T-cell (primary cell): ENCODE measurements at places on chromosomes 11 and 22. TPM values are rescaled to one million over a fixed set of nuclear protein-coding genes. Genes with fewer than 3 reads are reported as not detected.
A peak's percentile ranks its signal among the peaks of the same experiment; 100 is the strongest.

DNA sequence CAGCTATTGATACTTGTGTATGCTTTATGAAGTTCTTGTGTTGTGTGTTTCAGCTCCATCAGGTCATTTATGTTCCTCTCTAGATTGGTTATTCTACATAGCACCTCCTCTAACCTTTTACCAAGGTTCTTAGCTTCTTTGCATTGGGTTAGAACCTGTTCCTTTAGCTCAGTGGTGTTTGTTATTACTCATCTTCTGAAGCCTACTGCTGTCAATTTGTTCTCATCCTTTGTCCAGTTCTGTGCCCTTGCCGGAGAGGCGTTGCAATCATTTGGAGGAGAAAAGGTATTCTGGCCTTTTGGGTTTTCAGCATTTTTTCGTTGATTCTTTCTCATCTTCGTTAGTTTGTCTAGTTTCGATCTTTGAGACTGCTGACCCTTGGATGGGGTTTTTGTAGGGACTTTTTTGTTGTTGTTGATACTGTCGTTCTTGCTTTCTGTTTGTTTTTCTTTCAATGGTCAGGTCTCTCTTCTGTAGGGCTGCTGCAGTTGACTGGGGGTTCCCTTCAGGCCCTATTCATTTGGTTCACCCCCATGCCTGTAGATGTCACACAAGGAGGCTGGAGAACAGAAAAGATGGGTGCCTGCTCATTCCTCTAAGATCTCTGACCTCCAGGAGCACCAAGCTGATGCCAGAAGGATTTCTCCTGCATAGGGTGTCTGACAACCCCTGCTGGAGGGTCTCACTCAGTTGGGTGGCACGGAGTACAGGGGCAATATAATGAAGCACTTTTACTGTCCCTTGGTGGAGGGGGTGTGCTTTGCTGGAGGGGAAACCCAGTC, 35.9 kb upstream of the MUC15 start:
- no peak overlapping the region for H3K27ac ChIP-seq
- H3K27me3 ChIP-seq, result no peaks in the 10 kb centered on the region
- H3K4me3 ChIP-seq, result no peak overlapping the region
- no peak for DNase-seq
- no peaks in the 10 kb centered on the region for H3K4me1 ChIP-seq

Gene TMEM121B
- 0.15 TPM for total RNA-seq

DNA sequence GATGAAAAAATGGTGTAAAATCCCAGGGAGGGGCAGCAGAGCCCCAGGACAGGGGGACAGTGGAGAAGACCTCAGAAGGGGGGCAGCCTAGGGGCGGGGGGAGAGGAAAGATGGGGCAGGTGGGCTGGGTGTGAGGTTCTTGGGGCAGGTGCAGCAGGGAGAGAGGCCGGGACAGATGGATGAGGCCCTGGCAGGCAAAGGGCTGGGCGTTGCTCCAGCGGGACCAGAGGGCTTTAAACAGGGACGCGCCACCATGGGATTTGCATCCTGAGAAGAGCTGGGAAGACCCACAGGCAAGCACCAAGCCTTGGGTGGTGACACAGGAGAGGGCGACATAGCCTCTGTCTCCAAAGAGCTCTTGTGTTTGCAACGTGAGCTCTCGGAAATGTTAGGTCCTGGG, 1342.8 kb downstream of the TBC1D22A start:
- no peak overlapping the region for H3K27ac ChIP-seq
- no peaks in the 10 kb centered on the region for H3K36me3 ChIP-seq
- DNase-seq, result no peak
- peaks cover 10% of the 10 kb centered on the region for H3K4me1 ChIP-seq
- H3K4me3 ChIP-seq, result no peak overlapping the region

DNA sequence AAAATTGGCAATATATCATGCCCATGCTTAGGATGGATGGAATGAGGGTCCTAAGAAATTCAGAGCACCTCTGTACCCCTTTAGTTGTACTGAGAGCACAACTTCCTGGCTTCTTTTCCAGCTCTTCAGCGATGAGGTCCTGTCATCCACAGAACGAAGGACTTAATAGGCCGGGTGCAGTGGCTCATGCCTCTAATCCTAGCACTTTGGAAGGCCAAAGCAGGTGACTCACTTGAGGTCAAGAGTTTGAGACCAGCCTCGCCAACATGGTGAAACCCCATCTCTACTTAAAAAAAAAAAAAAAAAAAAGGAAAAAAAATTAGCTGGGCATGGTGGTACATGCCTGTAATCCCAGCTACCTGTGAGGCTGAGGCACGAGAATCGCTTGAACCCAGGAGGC, 125.3 kb upstream of the BMAL1 start:
- no peak for DNase-seq
- H3K36me3 ChIP-seq, result no peaks in the 10 kb centered on the region
- no peaks in the 10 kb centered on the region for H3K27me3 ChIP-seq
- H3K4me3 ChIP-seq, result no peak overlapping the region
- H3K4me1 ChIP-seq, result no peaks in the 10 kb centered on the region
- H3K27ac ChIP-seq, result no peak overlapping the region

Gene SLCO2B1
- 0.63 TPM for total RNA-seq

Gene DENND6B
- total RNA-seq, result 3.7 TPM

Gene NTM
- total RNA-seq, result not detected

- no peaks in the 10 kb centered on the region for H3K4me1 ChIP-seq
- DNase-seq, result no peak
- H3K27ac ChIP-seq, result no peak overlapping the region
- H3K4me3 ChIP-seq, result no peak overlapping the region
- H3K27me3 ChIP-seq, result no peaks in the 10 kb centered on the region
These were observed 83.3 kb downstream of the TRMU start for GRCh38 chr22:46418827-46419226.

GRCh38 chr11:119305556-119306372, 11.2 kb downstream of the MCAM start:
- H3K27ac ChIP-seq, result peak overlapping the region; percentile 71
- peaks cover 30% of the 10 kb centered on the region for H3K4me1 ChIP-seq
- peak overlapping the region; percentile 33 for H3K4me3 ChIP-seq
- no peak for DNase-seq
- peaks cover 6% of the 10 kb centered on the region for H3K36me3 ChIP-seq

DNA sequence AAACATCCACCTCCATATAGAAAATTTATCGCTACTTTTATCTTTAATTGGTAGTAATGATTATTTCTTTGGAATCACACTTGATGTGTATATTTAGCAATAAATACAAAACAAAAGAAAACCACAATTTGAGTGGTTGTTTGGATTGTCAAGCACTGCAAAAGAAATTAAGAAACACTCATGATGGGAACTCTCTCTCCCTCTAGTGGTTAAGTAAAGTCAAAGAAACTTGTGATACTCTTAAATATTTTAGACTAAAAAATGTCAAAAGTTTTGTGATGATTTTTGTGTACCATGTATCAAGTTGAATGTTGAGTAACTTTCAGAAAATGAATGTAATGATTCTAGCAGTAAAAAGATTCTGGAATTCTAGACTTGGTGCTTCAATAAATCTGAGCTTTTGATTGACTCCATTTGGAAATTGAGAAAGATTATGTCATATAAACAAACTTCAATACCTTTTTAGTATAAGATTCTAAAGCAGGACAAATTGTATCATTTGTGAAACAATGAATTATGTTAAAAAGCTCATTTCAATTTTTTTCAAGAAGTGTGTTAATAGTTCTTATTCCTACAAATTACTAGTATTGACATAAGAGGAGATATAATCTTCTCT, 20.8 kb downstream of the MUC15 start:
- no peak for DNase-seq
- H3K27me3 ChIP-seq, result no peaks in the 10 kb centered on the region
- no peaks in the 10 kb centered on the region for H3K4me1 ChIP-seq
- no peak overlapping the region for H3K27ac ChIP-seq
- H3K4me3 ChIP-seq, result no peak overlapping the region

Gene TIMP3
- total RNA-seq, result 1.7 TPM

GRCh38 chr22:45804986-45805325, 133.3 kb downstream of the ATXN10 start:
- H3K4me1 ChIP-seq, result no peaks in the 10 kb centered on the region
- no peak overlapping the region for H3K27ac ChIP-seq
- no peak for DNase-seq
- H3K27me3 ChIP-seq, result no peaks in the 10 kb centered on the region
- peaks cover 17% of the 10 kb centered on the region for H3K36me3 ChIP-seq

DNA sequence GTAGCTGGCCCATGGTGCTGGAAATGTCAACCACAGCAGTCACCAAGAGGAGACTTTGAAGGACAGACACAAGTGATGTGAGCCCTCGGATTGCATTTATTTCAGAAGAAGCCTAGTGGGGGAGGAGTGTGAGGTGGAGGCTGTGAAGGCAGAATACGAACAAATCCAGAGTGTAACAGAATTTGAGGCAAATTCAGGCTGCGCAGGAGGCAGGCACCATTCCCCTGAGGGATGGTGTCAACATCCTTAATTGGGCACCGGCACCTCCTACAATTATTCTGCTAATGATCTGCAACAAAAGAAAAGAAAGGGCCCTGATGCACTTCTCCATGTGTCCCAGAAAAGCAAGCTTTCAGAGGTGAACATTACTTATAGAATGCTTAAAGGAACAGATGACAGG, 32.2 kb downstream of the CWC15 start:
- H3K36me3 ChIP-seq, result no peaks in the 10 kb centered on the region
- no peak overlapping the region for H3K4me3 ChIP-seq
- no peak for DNase-seq
- no peaks in the 10 kb centered on the region for H3K27me3 ChIP-seq
- H3K4me1 ChIP-seq, result no peaks in the 10 kb centered on the region

- H3K4me1 ChIP-seq, result no peaks in the 10 kb centered on the region
- H3K27ac ChIP-seq, result no peak overlapping the region
- H3K4me3 ChIP-seq, result no peak overlapping the region
- peaks cover 33% of the 10 kb centered on the region for H3K27me3 ChIP-seq
- DNase-seq, result no peak
These were observed 5.8 kb downstream of the CCND1 start for GRCh38 chr11:69646493-69647389.

Gene RAC2
- total RNA-seq, result 353 TPM

DNA sequence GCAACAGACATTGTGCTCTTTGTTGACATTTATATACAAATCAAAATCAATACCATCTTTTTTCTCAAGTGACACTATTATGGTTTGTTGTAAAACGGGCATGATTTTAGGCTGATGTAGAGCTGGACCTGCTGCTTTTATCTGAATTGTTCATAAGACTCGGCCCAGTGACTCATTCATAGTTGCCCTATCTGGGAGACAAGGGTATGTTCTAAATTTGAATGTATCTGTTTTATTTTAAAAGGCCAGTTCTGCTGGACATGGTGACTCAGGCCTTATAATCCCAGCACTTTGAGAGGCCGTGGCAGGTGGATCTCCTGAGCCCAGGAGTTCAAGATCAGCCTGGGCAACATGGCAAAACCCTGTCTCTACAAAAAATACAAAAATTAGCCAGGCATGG, 39.3 kb downstream of the CEP295 start:
- no peak overlapping the region for H3K4me3 ChIP-seq
- DNase-seq, result no peak
- no peak overlapping the region for H3K27ac ChIP-seq
- H3K36me3 ChIP-seq, result peaks cover 7% of the 10 kb centered on the region

Gene CD3D
- 409 TPM for total RNA-seq

Gene MYRF
- 1.3 TPM for total RNA-seq

Gene KCNJ5
- not detected for total RNA-seq

DNA sequence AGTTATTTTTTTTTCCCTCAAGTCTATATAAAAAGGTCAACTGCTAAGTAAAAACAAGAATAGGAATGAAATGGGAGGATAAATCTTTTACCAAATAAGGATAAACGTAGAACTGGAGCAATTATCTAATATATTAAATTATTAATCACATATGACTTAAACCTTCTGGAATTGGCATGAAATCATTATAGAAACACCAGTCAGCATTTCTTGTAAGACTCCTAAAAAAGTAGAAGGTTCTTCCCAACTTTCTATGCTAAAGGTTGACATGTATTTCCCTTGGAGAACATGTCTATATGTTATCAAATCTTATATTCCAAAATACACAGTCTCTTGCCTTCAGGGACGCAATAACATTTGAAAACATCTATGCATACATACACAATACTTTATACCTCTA, 143.2 kb downstream of the SBF2 start:
- no peaks in the 10 kb centered on the region for H3K4me1 ChIP-seq
- no peak overlapping the region for H3K27ac ChIP-seq
- H3K27me3 ChIP-seq, result no peaks in the 10 kb centered on the region
- no peaks in the 10 kb centered on the region for H3K36me3 ChIP-seq
- no peak overlapping the region for H3K4me3 ChIP-seq
- no peak for DNase-seq

Gene CBLIF
- total RNA-seq, result not detected

Gene GGTLC3
- total RNA-seq, result not detected
